ENCODE measurements at places on chromosomes 6 and 20. TPM values are rescaled to one million over a fixed set of nuclear protein-coding genes. Genes with fewer than 3 reads are reported as not detected.

Gene OR12D3
- not detected for total RNA-seq

Gene OR2J2
- not detected for total RNA-seq

DNA sequence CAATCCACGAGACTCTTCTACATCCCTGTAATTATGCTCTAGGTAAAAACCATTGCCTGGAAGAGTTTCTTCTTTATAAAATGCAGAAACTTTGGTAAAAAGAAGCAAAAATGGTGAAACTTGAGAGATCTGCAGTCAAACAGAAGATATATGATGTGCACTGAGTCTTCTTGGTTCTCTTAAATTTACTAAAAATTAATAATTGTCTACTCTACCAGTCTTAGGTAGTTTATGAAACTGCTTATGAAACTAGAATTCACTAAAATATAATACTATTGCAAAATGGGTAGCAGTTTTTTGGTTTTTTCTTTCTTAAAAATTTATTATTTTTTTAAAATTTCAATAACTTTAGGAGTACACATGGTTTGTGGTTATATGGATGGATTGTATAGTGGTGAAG, 519.1 kb upstream of the SOX4 start:
- H3K4me1 ChIP-seq = no peaks in the 10 kb centered on the region
- no peak overlapping the region for H3K27ac ChIP-seq
- no peak for DNase-seq
- no peaks in the 10 kb centered on the region for H3K27me3 ChIP-seq

DNA sequence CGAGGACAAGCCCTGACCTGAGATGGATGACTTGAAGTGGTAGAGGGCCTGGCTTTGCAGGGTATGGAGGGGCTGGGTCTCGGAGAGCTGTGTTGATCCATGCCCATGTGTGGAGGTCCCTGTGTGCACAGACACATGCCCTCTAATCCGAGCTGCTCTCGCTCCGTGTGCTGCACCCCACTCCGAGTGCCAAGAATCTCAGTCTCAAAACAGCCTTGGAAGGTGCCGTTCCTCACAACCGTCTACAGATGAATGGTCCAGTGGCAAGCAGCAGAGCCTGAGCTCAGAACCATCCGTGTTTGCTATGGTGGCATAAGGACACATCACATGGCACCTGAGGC, 92.4 kb downstream of the RAMACL start:
- no peaks in the 10 kb centered on the region for H3K27me3 ChIP-seq
- H3K4me3 ChIP-seq = no peak overlapping the region
- peaks cover 9% of the 10 kb centered on the region for H3K4me1 ChIP-seq
- no peak overlapping the region for H3K27ac ChIP-seq

DNA sequence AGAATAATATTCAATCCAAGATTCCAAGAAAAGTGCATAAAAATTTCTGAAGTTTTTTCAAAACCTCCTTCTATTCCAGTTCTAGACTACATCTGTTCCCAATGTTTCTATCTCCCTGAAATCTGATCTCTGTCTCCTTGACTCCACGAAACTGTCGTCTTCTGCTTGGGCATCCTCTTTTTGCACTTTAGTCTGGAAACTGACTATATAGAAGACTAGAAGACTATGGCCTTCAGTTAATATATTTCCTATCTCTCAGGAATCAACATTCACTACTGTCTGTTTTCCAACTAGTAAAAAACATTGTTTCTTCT, 745.4 kb upstream of the ADGRB3 start:
- no peak overlapping the region for H3K27ac ChIP-seq
- DNase-seq = no peak
- no peaks in the 10 kb centered on the region for H3K27me3 ChIP-seq
- no peak overlapping the region for H3K4me3 ChIP-seq
- H3K36me3 ChIP-seq = no peaks in the 10 kb centered on the region
